HTR-8/SVneo (cell line): ENCODE measurements at places on chromosomes 7 and 10.

DNA sequence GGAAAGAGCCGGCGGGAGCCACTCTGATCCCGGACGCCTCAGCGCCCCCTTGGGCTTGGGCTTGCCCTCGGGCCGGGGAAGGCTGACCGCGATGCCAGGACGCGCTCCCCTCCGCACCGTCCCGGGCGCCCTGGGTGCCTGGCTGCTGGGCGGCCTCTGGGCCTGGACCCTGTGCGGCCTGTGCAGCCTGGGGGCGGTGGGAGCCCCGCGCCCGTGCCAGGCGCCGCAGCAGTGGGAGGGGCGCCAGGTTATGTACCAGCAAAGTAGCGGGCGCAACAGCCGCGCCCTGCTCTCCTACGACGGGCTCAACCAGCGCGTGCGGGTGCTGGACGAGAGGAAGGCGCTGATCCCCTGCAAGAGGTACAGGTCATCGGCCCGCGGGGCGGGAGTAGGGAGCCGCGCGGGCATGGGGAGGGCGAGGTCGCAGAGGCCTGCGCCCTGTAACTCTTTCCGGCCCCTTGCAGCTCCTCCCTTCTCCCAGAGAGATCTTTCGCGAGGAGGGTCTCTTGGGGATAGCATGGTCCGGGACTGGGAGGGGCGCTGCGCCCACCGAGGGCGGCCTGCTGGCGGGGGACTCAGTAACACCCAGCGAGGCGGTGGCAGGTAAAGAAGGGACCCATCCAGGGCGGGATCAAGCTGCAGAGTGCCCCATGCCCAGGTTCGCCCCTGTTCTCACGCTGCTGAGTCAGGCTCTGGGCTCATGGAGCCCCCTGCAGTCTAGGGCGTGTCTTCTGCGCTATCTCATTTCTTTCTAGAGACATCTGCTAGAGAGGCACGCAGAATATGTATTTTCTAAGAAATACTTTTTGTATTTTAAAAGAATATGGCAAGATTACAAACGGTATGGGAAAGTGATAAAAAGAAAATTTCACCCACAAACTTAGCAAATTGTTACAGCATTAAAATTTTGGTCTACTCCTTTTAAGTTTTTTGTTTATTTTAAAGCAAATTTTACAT is 687 bp downstream of the EPDR1 start:
- DNase-seq: no peak

- no peak for DNase-seq
Observed at GRCh38 chr10:44946205-44946604, 13.4 kb upstream of the RASSF4 start.

- DNase-seq: no peak
Observed at GRCh38 chr7:1557771-1558170, 1.8 kb upstream of the TMEM184A start.

- no peak for DNase-seq
Observed at GRCh38 chr10:21260066-21260465, 265.4 kb downstream of the SKIDA1 start.

DNA sequence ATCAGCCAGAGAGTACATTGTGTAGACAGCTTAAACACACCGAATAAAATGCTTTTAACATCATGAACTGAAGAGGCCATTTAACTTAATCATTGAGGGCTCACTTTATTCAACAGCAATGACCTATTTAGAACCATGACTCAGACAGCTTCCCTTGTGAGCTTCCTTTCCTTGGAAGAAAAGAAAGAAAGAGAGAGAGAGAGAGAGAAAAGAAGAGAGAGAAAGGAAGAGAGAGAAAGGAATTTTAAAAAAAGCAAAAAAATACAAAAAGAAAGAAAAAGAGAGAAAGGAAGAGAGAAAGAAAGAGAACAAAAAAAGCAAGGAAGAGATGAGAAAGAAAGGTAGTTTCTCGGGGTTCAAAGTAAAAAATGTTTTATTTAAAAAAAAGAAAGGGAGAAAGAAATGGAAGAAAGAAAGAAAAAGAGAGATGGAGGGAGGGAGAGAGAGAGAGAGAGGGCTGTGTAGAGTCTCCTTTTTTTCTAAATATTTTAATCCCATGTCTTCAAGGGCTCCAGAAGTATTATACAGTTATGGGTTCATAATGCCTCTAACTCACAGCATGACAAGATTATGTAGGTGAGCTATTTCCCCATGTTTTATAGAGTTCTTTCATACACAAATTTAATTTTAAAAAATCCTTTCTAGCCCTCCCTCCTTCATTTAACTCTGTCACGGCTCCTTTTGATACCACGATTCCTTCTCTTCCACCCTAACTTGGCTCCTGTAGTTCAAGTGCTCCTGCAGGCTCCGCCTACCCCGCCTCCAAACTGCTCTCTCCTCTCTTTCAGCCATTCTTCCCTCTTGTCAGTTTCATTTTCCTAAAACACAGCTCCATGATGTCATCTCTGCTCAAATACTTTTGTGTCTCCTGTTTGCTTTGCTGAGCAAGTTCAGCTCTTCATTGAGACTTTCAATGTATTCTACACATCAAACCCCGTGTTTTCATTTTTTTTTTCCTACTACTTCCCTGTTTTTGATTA is 85.5 kb downstream of the PRTFDC1 start:
- DNase-seq: no peak

DNA sequence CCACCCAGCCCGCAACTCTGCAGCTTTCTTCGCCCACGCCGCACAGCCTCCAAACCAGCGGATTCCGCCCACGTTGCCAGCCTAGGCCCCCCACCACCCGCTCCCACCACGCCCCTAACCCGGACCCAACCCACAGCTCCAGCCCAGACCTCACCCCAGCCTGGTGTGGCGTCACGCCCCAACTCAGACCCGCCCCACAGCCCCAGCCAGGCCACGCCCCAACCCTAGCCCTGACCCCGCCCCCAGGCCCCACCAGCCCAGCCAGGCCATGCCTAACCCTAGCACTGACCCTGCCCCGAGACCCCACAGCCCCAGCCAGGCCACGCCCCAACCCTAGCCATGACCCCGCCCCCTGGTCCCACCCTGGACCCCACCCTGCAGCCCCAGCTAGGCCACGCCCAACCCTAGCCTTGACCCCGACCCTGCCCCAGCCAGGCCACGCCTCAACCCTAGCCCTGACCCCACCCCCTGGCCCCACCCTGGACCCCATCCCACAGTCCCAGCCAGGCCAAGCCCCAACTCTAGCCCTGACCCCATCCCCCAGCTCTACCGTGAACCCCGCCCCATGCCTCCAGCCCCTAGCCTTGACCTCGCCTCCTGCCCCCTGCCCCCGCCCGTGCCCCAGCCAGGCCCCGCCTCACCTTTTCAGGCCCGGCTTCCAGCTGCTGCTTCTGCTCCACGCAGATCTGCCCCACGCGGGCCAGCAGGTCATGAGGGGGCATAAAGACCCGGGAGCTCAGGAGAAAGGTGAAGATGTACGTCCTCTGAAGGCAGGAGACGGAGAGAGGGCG is 64.0 kb downstream of the RASGEF1A start:
- DNase-seq: no peak

GRCh38 chr7:4819560-4820404 is 42.0 kb downstream of the PAPOLB start:
- no peak for DNase-seq

- DNase-seq: no peak
Observed at GRCh38 chr7:150567871-150568301, 696 bp downstream of the GIMAP4 start.

DNA sequence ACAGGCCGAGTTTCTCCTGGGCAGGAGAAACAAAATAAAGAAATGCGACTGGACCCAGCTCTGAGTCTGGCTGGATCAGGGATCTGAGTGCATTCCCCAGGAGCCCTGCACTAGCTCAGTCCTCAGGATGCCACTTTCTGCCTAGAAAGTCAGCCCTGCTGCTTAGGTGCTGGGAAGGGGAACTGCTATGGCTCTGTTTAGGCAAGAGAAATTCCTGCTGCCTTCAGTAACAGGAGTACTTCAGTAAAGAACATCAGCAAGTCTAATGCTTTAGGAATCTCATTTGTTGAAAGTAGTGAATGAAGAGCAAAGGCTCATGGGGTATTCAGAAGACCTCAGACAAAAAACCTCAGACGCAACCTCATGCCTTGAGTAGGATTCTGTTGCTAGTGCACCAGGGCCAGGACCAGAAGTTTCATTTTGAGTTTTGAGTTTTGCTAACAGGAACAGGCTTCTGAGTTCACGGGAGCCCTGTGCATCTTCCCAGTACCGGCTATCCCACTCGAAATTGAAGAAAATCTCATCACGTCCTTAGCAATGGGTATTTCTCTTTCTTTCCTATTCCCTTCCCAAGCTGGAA is 170.8 kb upstream of the CDCA7L start:
- DNase-seq: no peak

DNA sequence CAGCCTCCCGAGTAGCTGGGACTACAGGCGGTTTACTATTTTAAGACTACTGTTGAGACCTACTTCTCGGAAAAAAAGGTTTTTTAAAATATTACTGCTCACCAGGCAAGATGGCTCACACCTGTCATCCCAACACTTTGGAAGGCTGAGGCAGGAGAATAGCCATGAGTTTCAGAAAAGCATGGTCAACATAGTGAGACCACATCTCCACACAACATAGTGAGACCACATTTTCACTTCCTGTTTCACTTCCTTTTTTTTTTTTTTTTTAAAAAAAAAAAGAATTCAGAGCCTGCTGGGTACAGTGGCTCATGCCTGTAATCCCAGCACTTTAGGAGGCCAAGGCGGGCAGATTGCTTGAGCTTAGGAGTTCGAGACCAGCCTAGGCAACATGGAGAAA is 46.5 kb downstream of the SVOPL start:
- no peak for DNase-seq

GRCh38 chr7:43792471-43793150 is 34.1 kb downstream of the BLVRA start:
- no peak for DNase-seq

DNA sequence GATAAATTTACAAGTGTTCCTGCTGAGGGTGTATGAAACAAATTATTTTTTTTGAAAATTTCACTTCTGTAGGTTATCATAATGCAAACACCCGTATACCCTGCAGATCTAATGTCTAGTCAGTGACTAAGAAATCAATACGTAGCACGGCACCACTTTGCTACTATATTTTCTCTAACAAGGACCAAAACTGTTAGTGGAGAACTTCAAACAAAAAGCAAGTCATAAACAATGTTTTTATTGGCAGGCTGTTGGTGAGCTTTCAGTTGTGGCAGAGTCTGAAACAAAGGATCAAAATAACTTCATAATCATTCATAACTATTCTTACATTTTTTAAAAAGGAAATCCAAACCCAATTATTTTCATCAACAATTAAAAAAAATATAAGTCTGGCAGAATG is 11.8 kb downstream of the SEM1 start:
- DNase-seq: no peak

- no peak for DNase-seq
Observed at GRCh38 chr7:87369216-87369615, 23.8 kb downstream of the CROT start.

DNA sequence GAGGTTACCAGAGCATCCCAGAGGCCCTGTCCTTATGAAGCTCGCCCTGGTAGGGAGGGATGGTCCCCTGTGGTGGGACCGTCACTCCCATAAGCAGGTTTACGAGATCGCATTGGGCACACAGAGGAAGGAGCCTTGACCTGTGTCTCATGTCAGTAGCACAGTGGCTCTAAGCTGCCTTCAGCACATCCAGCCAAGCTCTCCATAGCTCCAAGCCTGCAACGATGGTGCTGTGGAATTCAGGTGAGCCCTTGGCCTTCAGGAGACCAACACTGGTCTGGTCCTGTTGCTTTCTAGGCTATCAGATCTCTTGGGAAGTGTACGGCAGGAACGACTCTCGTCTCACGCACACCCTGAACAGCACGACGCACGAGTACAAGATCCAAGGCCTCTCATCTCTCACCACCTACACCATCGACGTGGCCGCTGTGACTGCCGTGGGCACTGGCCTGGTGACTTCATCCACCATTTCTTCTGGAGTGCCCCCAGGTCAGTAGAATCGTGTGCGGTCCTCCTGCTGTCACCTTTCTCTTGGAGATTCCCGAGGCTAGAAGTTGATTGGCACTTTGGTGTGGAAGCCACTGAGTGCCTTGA is 605.3 kb upstream of the FOXK1 start:
- no peak for DNase-seq
